ENCODE measurements at places on chromosomes 6 and 20. TPM values are rescaled to one million over a fixed set of nuclear protein-coding genes. Genes with fewer than 3 reads are reported as not detected.

DNA sequence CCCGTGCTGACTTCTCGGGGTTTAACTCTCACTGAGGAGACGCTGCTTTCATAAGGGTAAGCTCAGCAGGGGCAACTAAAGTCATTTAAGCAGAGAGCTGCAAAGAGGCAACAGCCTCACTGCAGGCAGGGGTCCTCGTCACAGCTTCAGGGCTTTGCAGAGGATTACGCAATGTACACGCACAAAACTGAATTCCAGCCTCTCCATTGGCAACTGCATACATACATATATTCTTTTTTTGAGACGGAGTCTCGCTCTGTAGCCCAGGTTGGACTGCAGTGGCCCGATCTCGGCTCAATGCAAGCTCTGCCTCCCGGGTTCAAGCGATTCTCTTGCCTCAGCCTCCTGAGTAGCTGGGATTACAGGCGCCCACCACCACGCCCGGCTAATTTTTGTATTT, 2.4 kb downstream of the GMEB2 start:
- H3K27ac ChIP-seq, result no peak overlapping the region
- no peak for ATAC-seq
- H3K4me1 ChIP-seq, result peaks cover 18% of the 10 kb centered on the region
- H3K27me3 ChIP-seq, result no peaks in the 10 kb centered on the region

- no peak for ATAC-seq
- H3K36me3 ChIP-seq, result no peaks in the 10 kb centered on the region
- no peak overlapping the region for H3K27ac ChIP-seq
- no peak overlapping the region for H3K4me3 ChIP-seq
These were observed 129.6 kb downstream of the SYNDIG1 start for GRCh38 chr20:24598996-24599395.

- no peak for ATAC-seq
- peaks cover 17% of the 10 kb centered on the region for H3K4me1 ChIP-seq
- H3K36me3 ChIP-seq, result no peaks in the 10 kb centered on the region
- peaks cover 13% of the 10 kb centered on the region for H3K27me3 ChIP-seq
These were observed 51.0 kb downstream of the CPXM1 start for GRCh38 chr20:2749343-2749950.

DNA sequence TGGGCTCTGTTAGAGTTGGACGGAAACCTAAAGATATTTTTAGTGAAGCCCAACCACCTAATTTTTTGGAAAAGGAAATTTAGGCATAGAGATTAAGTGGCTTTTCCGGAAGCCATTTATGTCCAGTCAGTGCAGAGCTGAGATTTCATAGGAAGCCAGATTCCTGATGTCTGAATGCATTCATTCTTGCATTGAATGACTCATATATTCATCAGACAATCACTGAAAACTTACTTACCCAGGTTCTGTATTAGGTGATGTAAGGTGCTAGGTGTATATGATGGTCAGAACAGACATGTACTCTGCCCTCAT, 4.1 kb downstream of the SH3BGRL2 start:
- ATAC-seq, result no peak
- no peak overlapping the region for H3K4me3 ChIP-seq
- peaks cover 4% of the 10 kb centered on the region for H3K4me1 ChIP-seq
- peaks cover 48% of the 10 kb centered on the region for H3K27me3 ChIP-seq

- no peak overlapping the region for H3K4me3 ChIP-seq
- H3K4me1 ChIP-seq, result peaks cover 6% of the 10 kb centered on the region
- H3K36me3 ChIP-seq, result peaks cover 8% of the 10 kb centered on the region
- peak; percentile 57 for ATAC-seq
These were observed 20.1 kb downstream of the SRC start for GRCh38 chr20:37365760-37366638.

DNA sequence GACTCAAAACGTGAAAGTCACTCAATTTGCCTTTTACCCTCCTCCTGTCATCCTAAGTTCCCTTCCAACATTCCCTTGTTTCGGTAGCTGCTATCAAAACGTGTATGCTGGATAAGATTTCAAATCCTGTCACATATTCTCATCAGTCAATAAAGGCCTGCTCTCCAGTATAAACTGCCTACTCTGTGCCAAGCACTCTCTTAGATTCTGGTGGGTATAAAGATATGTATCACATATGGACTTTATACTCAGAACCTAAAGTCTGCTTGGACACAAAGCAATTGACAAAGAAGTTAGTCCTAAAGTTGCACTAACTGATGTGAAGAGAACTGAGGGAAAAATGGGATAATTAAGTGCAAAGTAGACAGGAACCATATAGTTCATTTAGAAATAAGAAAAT, 476.6 kb upstream of the MARCKS start:
- H3K27ac ChIP-seq, result no peak overlapping the region
- no peaks in the 10 kb centered on the region for H3K36me3 ChIP-seq
- ATAC-seq, result no peak
- no peaks in the 10 kb centered on the region for H3K4me1 ChIP-seq
- no peak overlapping the region for H3K4me3 ChIP-seq

DNA sequence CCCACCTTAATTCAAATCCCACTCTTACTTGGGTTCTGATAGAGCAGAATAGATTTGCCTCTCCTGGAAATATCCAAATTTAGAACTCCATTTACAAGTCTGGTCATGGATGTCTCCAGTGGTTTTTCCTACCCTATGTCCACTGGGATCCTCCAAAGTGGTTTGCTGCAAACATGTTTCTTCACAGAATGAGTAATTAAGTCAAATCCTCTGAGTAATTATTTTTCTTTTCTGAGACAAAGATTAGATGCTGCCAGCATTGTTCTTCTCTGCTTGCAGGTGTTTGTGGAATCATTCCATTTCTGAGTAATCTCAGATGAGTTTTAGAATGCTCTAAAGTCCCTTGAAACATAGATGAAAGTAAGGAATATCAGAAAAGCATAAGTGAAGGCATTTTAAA, 21.9 kb downstream of the DTD1 start:
- no peak for ATAC-seq
- no peaks in the 10 kb centered on the region for H3K27me3 ChIP-seq
- H3K27ac ChIP-seq, result no peak overlapping the region
- H3K36me3 ChIP-seq, result peaks cover 38% of the 10 kb centered on the region
- no peak overlapping the region for H3K4me3 ChIP-seq
- peaks cover 5% of the 10 kb centered on the region for H3K4me1 ChIP-seq

- no peaks in the 10 kb centered on the region for H3K4me1 ChIP-seq
- no peaks in the 10 kb centered on the region for H3K36me3 ChIP-seq
- ATAC-seq, result no peak
- H3K27ac ChIP-seq, result no peak overlapping the region
These were observed 49.1 kb upstream of the OPRM1 start for GRCh38 chr6:153989989-153990388.

DNA sequence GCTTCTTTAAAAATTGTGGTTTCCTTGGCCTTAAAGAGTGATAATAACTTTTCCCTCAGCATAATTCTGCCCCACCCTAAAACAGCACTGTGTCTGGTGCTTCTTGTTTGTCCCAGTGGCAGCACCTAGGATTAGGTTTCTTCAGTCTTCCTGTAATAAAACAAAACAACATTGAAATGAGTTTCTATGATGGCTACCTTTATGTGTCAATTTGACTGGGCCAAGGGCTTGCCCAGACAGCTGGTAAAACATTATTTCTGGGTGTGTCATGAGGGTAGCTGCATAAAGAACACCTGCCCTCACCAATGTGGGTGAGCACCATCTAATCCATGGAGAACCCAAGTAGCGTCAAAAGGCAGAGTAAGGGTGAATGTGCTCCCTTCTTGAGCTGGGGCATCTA, 117.8 kb downstream of the QRSL1 start:
- no peak overlapping the region for H3K4me3 ChIP-seq
- no peak for ATAC-seq
- peaks cover 17% of the 10 kb centered on the region for H3K27me3 ChIP-seq
- no peaks in the 10 kb centered on the region for H3K4me1 ChIP-seq

DNA sequence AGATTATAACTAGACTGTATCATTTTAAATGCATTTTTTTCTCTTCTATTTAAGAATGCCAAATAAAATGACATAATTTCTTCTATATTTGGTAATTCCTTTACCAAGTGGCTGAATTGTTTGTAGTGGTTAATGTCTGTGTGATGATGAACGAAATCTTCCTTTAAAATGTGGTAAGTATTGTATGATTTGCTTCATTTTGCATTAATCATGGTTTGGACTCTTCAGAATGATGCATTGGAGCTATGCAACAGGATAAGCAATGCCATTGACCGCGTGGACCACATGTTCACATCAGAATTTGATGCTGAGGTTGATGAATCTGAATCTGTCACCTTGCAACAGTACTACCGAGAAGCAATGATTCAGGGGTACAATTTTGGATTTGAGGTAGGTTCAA, 99.6 kb downstream of the MAP3K4 start:
- no peaks in the 10 kb centered on the region for H3K27me3 ChIP-seq
- no peak overlapping the region for H3K4me3 ChIP-seq
- H3K27ac ChIP-seq, result peak overlapping the region; percentile 88
- ATAC-seq, result peak; percentile 76

DNA sequence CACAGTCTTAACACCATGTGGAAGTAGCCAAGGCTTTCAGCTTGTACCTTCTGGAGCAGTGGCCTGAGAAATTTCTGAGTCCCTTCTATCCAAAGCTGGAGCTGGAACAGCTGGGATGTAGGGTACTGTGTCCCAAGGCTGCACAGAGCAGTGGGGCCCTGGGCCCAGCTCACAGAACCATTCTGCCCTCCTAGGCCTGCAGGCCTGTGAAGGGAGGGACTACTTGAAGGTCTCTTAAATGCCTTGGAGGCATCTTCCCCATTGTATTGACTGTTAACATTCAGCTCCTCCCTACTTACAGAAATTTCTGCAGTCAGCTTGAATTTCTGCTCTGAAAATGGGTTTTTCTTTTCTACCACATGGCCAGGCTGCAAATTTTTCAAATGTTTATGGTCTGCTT, 156.5 kb upstream of the MANEA start:
- no peak for ATAC-seq
- no peaks in the 10 kb centered on the region for H3K4me1 ChIP-seq

DNA sequence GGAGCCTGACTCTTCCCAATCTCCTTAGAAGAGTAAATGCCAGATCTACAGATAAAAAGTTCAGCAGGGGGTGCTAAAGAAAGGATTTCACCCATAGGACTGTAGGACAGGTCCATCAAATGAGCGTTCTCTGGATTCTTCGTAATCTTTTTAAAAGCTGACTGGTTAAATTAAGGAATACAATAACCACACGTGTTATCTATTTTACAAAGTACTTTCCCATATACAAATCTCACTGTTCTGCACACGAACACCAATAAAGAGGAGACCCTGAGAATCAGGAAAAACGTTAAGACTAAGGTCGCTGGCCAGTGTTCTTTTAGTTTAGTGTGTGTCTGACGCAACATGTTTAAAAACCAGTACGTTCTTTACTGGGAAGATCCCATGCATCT, 542 bp downstream of the TUBE1 start:
- peak; percentile 33 for ATAC-seq
- H3K4me1 ChIP-seq, result no peaks in the 10 kb centered on the region
- H3K36me3 ChIP-seq, result peaks cover 37% of the 10 kb centered on the region
- no peak overlapping the region for H3K27ac ChIP-seq
- no peak overlapping the region for H3K4me3 ChIP-seq

DNA sequence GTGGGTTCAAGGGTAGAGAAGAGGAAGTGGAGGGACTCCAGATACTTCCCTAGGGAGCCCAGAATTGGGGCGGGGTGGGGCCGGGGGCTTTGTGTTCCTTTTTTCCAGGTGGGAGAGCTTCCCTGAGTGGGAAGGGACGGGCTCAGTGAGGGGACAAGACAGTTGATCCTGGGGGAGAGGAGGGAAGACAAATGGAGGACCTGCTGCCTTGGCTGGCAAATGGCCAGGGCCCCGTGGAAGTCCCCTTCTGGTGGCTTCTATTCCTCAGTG, 2.6 kb downstream of the CTSZ start:
- peak overlapping the region; percentile 94 for H3K27ac ChIP-seq
- H3K36me3 ChIP-seq, result peaks cover 22% of the 10 kb centered on the region
- H3K27me3 ChIP-seq, result no peaks in the 10 kb centered on the region
- peak overlapping the region; percentile 87 for H3K4me3 ChIP-seq
- no peak for ATAC-seq

- peaks cover 10% of the 10 kb centered on the region for H3K36me3 ChIP-seq
- H3K4me3 ChIP-seq, result no peak overlapping the region
- H3K27me3 ChIP-seq, result no peaks in the 10 kb centered on the region
- ATAC-seq, result no peak
- H3K27ac ChIP-seq, result no peak overlapping the region
- H3K4me1 ChIP-seq, result peaks cover 27% of the 10 kb centered on the region
These were observed 10.5 kb upstream of the CEP43 start for GRCh38 chr6:166988674-166989201.

GRCh38 chr6:107629548-107630129, 139.7 kb downstream of the SOBP start:
- peaks cover 28% of the 10 kb centered on the region for H3K27me3 ChIP-seq
- no peak overlapping the region for H3K4me3 ChIP-seq
- no peaks in the 10 kb centered on the region for H3K4me1 ChIP-seq
- H3K36me3 ChIP-seq, result no peaks in the 10 kb centered on the region
- no peak for ATAC-seq
- no peak overlapping the region for H3K27ac ChIP-seq

GRCh38 chr6:30007132-30007764, 53.8 kb upstream of the POLR1H start:
- H3K36me3 ChIP-seq, result peaks cover 25% of the 10 kb centered on the region
- peaks cover 17% of the 10 kb centered on the region for H3K27me3 ChIP-seq
- no peaks in the 10 kb centered on the region for H3K4me1 ChIP-seq
- ATAC-seq, result peak; percentile 64

GRCh38 chr20:49865559-49865958, 49.8 kb downstream of the SPATA2 start:
- ATAC-seq, result no peak
- peak overlapping the region; percentile 15 for H3K27ac ChIP-seq
- no peaks in the 10 kb centered on the region for H3K27me3 ChIP-seq
- H3K36me3 ChIP-seq, result peaks cover 89% of the 10 kb centered on the region

DNA sequence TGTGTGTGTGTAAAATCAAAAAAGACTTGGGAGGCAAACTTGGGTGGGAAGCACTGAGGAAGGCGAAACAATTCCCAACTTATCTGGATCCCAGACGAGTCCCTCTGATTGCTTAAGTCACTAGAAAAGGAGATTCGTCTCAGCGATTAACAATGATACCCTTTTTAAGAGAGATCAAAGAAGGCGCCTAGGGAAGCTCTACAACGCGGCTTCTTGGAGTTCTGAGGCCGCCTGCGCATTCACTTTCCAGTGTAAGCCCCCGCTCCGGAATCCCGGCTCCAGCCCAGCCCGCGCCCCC, 8.7 kb upstream of the TBX18 start:
- H3K27ac ChIP-seq, result no peak overlapping the region
- no peaks in the 10 kb centered on the region for H3K4me1 ChIP-seq
- H3K4me3 ChIP-seq, result no peak overlapping the region

The SLC17A2 gene
- not detected for total RNA-seq

The PSMG4 gene
- 24.7 TPM for total RNA-seq

The CST3 gene
- not detected for total RNA-seq

The LPA gene
- not detected for total RNA-seq

The DNAAF9 gene
- total RNA-seq, result 3.3 TPM

The SPATS1 gene
- not detected for total RNA-seq

The IPCEF1 gene
- total RNA-seq, result 15.6 TPM
